ENCODE measurements at places on chromosomes 12 and 14.

- DNase-seq, result no peak
Observed at GRCh38 chr14:71478542-71478941, 453.7 kb upstream of the RGS6 start.

DNA sequence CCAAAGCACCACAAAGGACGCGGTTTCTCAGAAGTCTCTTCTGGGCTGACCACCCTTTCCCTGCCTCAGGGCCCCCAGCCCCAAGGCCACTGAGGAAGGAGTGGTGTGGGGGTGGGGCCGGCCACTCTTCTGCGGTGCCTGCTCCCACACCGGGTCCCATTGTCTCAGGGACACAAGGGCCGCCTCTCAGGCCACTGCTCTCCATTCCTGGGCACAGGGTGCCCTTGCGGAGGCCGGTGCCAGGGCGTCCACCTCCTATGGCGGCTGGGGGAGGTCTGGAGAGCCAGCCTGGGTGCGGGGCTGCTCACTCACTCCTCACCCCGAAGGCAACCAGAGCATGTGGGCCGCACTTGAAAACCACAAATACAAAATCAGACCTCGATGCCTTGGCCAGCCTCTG lies 44.1 kb downstream of the PRIMA1 start:
- DNase-seq, result no peak

DNA sequence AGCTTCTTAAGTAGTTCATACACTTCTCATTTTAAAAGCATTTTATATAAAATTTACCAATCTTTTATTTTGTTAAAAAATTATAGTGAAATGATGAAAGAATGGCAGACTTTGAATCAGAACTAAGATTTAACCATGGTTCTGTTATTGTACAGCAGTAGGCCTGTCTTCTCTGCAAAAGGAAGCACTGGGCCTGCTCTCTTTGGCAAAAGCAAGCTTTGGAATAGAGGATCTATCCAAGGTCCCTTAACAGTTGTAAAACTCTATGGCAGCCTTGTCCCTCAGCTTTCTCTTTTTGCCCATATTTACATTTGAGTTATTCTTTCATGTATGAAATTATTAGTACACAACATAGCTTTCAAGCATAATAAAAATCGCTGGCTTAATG lies 82.8 kb downstream of the PLEKHG7 start:
- no peak for DNase-seq

DNA sequence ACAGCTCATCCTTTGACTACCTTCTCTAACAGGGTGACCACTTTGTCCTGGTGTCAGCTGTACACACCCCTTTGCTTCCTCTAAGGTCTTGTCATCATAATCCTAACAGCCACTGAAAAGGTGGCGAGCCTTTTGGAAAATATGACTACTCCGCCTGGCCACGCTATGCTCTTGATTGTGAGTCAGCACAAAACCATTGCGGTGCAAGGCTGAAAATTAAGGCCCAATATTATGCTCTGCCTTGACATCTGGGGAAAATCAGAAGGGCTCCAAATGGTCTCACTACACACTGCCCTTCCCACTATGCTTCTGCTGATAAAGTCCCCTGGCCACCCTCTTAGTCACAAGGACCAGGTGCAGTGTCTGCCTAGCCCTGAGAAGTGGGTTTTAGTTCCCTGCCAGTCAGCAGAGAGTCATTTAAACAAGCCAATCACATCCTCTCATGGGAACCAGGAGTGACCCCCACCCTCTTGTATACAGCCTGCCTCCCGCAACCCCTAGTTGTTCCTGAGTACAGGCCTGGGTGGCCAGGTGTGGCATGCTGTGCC lies 34.3 kb downstream of the FGD6 start:
- DNase-seq, result no peak

Measured in GM10248 (cell line).